ENCODE measurements at places on chromosomes 11 and 22.
A peak's percentile ranks its signal among the peaks of the same experiment; 100 is the strongest.

- no peak for DNase-seq
Measured at GRCh38 chr11:79220171-79220570, 220.7 kb downstream of the TENM4 start.

DNA sequence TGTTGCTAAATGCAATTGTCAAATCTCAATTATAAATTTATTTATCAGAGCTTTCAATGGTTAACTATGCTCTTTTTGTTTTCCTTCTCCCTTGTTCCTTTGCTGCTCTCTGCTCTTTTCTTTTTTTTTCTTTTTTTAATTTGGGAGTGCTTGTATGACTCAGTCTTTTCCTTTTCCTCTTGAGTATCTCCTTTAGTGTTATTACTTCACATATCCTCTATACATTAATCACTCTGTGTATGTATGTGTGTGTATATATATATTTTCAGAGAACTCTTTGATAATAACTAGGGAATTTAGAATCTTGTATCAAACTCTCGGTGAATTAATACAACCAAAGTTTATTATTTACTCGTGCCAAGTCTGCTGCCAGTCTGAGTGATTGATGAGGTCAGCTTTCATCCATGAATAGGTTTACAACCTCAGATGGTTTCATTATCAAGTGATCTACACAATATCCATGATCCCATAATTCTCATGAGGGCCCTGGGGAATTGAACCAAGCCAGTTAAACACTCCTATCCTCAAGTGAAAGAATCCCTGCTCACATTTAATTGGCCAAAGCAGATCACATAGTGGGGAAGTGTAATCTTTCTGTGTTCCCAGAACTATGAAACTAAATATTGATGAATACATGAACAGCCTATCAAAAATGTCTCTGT, 743.4 kb upstream of the CNTN5 start:
- DNase-seq: no peak

DNA sequence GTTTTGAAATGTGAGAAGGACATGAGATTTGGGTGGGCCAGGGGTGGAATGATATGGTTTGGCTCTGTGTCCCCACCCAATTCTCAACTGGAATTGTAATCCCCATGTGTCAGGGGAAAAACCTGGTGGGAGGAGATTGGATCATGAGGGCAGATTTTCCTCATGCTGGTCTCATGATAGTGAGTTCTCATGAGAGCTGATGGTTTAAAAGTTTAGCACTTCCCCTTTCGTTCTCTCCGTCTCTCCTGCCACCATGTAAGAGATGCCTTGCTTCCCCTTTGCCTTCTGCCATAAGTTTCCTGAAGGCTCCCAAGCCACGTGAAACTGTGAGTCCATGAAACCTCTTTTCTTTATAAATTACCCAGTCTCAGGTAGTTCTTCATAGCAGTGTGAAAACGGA, 113.5 kb downstream of the FCHSD2 start:
- DNase-seq: no peak

GRCh38 chr11:95229993-95230809, 801 bp downstream of the SESN3 start:
- DNase-seq: peak; percentile 7

DNA sequence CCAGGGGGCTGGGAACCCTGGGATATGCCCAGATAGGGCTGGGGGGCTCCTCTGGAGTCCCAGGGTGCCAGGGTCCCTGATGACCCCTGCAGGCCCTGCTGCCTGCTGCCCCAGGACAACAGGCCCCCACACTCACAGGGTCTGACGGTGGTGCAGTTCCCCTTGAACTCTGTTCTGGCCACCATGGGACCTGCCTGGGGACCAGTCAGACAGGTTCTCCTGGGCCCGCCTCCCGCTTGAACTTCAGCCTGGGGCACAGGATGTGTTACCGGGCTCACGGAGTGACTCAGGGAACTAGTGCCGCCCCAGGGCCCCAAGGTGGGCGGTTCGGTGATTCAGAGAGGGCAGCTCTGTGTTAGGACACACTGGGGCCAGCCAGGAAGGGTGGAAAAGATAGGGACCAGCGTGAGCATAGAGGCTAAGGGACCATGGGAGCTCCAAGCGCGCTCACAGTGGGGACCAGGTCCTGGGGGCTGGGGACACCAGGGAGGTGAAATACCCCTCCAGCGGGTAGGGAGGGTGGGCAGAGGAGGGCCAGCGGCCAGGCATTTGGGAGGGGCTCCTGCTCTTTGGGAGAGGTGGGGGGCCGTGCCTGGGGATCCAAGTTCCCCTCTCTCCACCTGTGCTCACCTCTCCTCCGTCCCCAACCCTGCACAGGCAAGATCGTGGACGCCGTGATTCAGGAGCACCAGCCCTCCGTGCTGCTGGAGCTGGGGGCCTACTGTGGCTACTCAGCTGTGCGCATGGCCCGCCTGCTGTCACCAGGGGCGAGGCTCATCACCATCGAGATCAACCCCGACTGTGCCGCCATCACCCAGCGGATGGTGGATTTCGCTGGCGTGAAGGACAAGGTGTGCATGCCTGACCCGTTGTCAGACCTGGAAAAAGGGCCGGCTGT, 21.5 kb upstream of the TXNRD2 start:
- no peak for DNase-seq

GRCh38 chr11:17604201-17604914, 57.3 kb downstream of the OTOG start:
- DNase-seq: no peak

DNA sequence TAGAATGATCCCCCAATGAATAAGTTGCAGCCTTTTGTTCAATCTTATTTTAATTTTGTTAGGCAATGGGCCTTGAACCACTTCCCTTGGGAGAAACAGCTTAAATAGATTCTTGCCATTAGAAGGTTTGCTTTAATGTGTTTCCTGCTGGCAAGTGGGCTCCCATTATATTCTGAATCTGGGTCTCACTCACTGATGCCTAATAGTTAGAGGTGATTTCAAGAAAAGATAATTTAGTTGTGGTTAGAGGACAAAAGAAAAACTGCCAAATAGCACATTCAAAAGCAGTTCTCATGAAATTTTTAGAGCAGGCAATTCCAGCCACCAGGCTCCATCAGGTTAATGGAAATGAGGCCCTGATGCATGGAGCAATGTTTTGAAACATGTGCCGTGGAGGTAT, 362.6 kb upstream of the CHORDC1 start:
- DNase-seq: no peak

DNA sequence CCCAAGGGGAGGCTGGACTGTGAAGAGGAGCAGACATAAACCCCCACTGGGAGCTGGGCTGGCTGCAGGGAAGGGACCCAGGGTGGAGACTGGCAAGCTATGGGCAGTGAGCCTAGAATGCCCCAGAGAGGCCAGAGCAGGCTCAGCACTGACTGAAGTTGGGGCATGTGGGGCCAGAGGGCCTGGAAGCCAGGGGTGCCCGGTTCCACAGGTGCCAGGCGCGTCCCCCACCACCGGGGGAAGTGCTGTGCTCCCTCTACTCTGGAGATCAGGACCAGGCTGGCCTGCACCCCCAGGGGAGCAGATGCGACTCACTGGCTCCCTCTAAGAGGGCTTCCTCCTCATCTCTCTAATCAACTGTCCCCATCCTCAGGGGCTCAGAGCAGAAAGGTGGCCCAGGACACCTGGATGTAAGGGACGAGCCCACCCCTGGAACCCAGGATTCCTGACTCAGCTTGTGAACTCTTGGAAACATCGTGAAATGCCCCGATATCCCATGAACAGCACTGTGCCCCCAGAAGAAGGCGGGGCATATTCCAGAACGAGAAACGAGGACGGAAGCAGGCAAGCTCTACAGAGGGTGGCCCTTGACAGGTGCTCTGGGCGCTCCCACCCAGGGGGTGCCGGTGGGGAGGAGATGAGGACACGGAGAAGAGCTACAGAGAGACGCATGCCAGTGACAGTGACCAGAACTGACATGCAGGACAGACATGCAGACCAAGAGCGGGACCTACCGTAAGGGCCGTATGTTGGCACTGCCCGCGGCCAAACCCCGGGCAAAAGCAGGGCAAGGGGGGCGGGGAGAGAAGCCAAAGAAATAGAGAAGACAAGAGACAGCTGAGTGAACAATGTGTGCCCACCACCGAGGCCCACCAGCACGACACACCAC, 20.4 kb downstream of the MAFF start:
- no peak for DNase-seq

DNA sequence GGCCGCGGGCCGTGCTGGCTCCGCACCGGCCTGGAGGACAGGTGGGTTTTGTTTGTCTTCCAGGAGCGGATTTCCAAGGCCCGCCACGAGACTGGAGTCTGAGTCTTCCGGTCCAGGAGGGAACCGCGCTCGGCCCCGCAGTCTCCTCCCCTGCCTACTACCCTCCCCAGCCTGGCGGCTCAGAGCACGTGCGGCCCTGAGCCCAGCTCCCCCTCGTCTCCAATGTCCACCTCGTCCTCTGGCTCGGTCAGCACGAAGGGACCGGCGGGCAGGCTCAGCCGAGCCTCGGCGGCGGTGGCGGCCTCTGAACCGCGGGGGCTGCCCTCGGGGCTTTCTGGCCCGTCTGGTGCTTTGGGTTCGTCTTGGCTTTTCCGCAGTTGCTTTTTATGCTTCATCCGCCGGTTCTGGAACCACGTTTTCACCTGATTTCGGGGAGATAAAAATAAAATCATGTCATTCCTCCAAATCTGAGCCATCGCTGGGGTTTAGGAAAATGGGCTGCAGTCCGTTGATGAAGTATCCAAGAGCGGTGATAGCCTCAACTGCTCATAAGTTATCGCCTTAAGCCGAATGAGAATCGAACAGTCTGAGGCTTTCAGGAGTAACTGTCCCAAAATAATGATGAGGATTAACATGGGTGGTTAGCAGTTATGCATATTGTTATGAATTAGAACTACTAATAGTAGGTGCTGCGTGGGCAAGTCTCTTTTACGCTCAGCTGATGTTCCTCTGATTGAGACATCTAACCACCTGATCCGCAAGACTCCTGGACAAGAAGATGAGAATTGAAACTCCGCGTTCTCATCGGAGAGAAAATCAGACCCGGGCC, 4.0 kb downstream of the BSX start:
- DNase-seq: no peak

- DNase-seq: no peak
Measured at GRCh38 chr11:82936261-82936660, 34.7 kb downstream of the DDIAS start.

DNA sequence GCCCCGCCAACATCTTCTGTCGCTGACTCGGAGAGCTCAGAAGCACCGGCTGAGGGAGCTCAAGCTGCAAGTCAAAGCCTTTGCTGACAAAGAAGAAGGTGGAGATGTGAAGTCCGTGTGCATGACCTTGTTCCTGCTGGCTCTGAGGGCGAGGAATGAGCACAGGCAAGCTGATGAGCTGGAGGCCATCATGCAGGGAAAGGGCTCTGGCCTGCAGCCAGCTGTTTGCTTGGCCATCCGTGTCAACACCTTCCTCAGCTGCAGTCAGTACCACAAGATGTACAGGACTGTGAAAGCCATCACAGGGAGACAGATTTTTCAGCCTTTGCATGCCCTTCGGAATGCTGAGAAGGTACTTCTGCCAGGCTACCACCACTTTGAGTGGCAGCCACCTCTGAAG, 6.7 kb downstream of the RAG1 start:
- DNase-seq: no peak

DNA sequence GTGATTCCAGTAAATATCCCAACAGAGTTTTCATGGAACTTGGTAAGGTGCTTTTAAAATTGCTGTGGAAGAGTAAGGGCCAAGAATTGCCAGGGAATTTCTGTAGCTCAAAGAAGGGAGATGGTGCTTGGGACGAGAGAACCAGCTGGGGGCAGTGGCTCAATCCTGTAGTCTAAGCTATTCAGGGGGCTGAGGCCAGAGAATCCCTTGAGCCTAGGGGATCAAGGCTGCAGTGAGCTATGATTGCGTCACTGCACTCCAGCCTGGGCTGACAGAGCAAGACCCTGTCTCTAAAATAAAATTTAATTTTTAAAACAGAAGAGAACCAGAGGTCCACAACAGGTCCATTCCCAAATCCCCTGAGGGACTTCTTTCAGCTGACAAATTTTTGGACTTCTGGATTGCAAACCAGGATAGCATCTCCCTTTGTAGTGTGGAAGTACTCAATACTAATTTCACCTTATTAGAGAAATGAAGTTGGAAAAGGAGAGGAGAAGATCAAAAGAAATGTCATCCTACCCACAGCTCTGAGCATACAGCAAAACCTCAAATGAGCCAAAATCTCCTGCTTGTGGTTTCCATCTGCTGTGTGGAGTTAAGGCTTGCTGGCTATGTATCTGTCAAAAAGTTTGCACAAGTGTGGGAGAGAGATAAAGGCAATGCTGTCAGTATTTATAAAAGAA, 59.2 kb upstream of the CLPB start:
- DNase-seq: no peak

DNA sequence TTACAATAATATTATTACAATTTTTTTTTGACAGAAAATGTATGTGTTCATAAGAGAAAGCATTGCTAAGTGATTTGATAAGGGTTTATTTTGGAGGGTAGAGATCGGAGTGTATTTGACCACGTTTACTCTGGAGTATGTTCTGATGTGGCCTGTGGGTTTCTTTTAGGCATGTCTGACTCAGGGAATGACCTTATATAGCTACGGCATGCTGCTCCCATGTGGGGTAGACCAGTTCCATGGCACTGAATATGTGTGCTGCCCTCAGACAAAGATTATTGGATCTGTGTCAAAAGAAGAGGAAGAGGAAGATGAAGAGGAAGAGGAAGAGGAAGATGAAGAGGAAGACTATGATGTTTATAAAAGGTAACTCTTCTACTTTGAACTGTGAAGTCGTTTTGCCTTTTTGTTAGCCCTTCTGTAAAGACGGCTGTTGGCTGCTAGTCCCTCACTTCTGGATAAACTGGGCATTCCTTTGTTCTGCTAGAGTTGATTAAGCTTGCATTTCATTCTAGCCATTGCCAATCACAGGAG, 38.1 kb upstream of the ST14 start:
- DNase-seq: no peak

- DNase-seq: peak; percentile 18
Measured at GRCh38 chr11:6655790-6656583, at the start of gene DCHS1. Gene DCHS1 (minus strand): TSS chr11:6655809. CDS start chr11:6641613, 14,196 bp downstream.

GRCh38 chr11:110174645-110175310, 81.6 kb downstream of the ZC3H12C start:
- no peak for DNase-seq

DNA sequence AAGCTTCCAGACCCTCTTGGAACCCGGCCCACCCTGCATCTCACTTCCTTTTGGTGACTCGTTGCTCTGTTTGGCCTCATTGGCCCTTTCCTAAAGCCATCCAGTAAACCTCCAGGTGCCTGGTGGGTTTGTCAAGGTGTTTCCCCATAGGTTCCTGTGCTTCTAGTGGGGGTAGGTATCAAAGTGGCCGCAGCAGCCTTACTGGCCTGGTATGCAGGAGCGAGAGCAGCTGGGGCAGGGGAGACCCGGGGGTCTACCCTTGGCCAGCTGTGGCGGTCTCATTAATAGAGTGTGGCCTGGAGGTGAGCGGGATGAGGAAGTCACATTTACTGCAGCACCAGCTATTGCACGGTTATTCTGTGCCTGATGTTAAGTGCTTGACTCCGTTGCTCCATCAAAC, 4.1 kb downstream of the APOA4 start:
- no peak for DNase-seq

DNA sequence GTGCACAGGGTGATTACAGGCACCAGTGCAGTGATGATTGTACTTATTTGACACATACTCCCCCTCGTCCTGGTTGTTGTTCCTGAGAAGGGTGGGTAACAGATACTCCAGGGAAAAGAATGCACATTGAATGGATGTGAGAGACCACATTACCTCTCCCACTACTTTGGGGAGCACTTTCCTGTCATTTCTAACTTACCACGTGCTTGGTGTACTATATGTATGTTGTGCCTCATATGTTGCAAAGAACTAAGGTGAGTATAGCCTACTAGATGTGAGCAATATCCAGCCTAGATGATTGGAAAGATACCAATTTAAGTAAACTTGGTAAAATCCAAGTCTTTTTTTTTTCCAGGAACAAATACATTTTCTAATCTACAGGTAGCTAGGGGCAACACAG, 14.3 kb upstream of the SCARF2 start:
- DNase-seq: no peak

- DNase-seq: no peak
Measured at GRCh38 chr11:113849713-113850112, 25.7 kb downstream of the USP28 start.

Measured in effector CD4-positive, alpha-beta T cell (primary cell).